ENCODE measurements at places on chromosomes 2 and 18.

- no peak for DNase-seq
These were observed 168.1 kb upstream of the HS6ST1 start for GRCh38 chr2:128486640-128487375.

DNA sequence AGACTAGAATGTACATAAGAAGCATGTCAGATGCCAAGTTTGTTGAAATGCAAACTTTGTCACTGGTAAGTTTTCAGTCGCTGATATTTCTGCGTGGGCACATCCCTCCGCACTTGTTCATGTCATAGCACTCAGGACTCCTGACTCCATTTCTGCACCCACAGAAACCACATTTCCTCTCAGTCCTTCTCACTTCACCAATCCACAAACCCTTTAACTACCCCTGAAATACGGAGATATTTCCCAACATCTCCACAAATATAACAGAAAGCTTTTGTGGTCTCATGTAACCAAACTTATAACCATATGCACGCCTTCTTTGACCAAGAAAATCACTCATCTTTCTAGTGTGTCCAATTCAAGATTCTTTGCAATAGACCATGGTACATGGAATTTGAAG is 276.9 kb upstream of the ERBB4 start:
- DNase-seq, result no peak

DNA sequence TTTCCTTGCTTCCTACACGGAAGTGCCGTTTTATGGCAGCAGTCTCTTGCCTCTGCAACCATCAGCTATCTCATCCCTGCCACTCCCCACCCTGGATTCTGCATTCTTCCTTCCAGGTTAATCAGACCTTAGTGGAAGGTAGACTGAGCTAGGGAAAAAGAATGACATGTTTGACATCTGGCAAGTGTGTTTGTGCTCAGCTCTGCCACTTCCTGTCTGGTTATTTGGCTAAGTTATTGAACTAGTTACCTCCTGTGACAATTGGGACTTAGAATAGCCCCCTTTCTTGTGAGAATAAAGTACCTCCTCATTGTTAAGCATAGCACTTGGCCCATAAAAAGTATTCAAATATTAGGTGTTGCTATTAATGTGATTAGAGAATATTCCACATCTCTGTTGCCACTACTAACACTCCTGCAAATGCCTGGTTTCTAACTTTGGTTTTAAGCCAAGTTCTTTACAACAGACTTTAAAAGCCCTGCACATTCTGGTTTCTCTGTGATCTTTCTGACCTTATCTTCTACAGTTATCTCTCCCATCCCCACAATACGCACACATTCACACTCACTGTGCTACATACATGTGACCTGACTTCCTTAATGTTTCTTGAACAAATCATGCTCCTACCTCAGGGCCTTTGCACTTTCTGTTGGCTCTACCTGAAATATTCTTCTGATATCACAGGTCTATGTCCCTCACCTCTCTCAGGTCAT is 10.8 kb upstream of the MAPRE2 start:
- no peak for DNase-seq

- DNase-seq, result no peak
These were observed 85.5 kb downstream of the TMEM247 start for GRCh38 chr2:46564811-46565241.

GRCh38 chr2:10073706-10074105 is 6.5 kb downstream of the CYS1 start:
- no peak for DNase-seq

DNA sequence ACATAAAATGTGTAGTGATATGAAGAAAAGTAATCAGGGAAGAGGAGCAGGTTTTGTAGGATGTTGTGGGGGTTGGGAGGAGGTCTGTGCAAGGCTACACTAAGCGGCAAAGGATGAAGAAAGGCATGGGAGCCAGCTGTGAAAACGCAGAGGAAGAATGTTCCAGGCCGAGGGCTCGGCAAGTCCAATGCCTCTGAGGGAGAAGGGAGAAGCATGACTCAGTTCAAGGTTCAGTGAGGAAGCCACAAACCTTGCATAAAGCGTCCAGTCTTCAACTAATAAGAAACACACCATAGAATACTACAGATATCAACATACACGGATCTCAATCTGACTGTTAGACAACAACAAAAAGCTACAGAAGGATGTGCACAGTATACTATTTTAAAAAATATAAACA is 16.2 kb downstream of the EPB41L3 start:
- DNase-seq, result no peak

GRCh38 chr2:160634436-160634835 is 140.8 kb upstream of the RBMS1 start:
- DNase-seq, result no peak

- no peak for DNase-seq
These were observed 21.9 kb downstream of the ALS2 start for GRCh38 chr2:201758873-201759272.

GRCh38 chr2:10001586-10001985 is 41.8 kb upstream of the KLF11 start:
- no peak for DNase-seq

DNA sequence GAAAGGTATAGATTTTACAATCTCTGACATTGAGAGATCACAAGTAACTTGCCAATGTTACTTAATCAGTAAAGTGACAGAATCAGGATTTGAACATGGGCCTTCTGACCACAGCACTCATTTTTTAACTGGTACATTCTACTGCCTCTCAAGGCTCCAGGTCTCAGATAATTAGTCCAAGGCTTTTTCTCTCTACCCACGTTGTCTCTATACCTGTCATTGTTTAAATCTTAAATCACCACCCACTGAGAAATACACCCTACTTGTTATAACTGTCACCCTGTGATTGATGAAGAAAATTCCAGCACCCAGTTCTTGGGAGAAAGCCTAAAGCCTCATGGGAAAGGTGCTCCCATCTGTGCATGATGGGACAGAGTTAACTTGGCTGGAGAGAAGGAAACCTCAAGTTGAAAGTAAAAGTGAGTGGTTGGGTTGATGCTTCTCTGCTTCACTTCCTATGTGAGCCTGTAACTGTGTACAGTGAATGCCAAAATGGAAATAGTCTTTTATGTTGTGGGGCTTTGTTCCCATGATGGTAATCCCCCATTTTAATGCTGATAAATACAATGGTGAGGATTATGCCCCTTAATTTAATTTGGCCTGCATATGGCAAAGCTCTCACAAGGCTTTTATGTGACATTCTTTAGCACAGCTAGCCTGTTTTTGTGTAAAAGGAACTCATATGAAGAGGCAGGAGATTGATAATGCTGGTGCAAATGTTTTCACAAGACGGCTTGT is 190.1 kb upstream of the SP5 start:
- no peak for DNase-seq

GRCh38 chr2:158378926-158379325 is 77.6 kb downstream of the CCDC148 start:
- DNase-seq, result no peak

DNA sequence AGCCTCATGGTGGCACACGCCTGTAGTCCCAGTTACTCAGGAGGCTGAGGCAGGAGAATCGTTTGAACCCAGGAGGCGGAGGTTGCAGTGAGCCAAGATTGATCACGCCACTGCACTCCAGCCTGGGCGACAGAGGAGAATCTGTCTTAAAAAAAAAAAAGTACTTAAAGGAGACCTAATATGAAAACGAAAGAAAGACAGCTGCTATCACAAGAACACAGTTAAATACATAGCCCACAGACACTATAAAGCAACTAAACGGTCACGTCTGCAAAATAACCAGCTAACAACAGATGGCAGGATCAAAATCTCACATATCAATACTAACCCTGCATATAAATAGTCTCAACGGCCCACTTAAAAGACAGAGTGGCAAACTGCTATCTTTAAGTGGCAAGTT is 43.9 kb upstream of the TACR1 start:
- DNase-seq, result no peak

DNA sequence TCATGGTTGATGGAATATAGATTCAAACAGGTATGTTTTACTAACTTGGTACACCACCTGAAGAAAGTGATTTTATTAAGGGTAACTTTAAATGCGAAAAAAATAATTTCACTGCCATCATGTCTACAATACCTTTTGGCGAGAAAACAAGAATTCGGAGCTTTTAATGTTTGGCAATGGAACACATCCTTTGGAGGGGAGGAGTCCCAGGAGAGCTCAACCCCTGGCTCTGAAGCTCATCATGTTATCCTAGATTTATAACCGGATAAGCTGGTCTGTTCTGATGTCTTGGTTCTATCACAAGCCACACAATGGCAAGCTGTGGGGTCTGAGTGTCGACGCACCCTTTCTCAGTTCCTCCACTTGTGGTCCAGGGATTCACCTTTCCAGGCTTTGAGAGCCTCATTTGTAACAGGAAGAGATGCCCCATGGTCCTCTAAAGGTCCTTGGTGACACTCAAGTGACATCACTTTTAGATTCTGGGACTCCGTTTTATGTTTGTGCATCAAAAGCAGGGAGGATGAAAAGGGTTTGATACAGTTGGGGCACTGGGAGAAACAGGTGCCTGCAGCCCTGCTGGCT is 172.7 kb downstream of the BCL2 start:
- no peak for DNase-seq

DNA sequence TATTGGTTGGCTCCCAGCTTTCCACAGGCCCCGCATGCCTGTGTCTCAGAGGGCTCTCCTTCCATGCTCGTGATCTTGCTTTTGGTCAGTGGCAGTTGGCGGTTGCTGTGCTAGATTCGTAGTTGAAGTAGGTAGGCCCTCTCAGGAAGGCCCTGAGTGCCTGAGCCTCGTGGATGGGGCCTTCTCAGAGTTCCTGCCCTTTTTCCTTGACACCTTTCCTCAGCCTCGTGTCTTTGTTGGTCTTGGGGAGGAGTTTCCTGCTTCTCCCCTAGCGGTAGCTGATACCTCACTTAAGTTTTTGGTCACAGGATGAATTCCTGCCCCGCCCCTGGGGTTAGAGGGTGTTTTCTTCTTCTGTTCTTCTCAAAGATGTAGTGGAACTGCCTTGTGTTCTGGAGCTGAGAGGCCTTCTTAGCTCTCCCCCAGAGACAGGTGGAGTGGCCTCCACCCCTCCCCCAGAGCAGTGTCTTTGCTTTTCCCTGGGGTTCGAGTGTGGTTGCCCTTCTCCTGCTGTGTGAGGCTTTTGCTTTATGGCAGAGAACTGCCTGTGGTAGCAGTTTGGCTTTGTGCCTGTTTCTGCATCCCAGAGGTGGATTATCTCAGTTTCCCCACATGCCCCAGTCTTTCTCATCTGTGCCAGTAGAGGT is 94.8 kb downstream of the ZNF407 start:
- no peak for DNase-seq

- peak; percentile 64 for DNase-seq
These were observed 32.6 kb upstream of the E2F6 start for GRCh38 chr2:11498543-11499034.

GRCh38 chr18:63141778-63142176 is 177.8 kb downstream of the BCL2 start:
- no peak for DNase-seq

DNA sequence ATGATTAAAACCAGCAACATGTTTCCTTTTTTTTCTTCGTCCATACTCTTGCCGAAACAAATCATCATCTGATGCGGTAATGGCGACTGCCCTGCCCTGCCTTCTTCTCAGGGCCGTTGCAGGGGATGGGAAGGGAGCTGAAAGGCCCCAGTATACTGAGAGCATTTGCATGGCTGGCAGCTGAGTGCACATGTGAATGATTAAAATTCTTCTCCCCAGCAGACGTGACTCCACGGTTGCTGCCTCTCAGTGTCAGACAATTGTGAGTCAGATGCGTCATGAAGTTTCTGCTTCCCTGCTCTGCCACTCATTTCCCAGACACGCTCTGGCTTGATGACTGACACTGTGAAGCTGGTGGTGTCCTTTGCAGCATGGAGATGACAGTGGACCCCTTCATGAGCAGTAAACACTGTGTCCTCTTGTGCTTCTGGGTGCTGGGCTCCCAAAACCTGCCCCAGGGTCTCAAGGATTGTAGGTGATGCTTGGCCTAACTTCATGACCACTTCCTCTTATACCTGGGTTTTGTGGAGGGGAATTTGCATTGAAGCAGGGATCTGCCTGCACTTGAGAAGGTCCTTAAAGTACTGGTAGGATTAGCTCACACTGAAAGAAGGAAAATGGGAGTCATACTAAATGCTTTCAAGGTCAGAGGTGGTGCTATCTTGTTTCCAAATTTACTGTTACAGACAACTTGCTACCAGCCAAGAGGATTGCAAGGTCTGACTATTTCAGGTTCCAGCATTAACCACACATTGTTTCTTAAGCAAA is 222.5 kb upstream of the COPS8 start:
- no peak for DNase-seq

- no peak for DNase-seq
These were observed 47.7 kb downstream of the RAB10 start for GRCh38 chr2:26081556-26081955.

GRCh38 chr2:2472881-2473280 is 141.8 kb upstream of the MYT1L start:
- no peak for DNase-seq

DNA sequence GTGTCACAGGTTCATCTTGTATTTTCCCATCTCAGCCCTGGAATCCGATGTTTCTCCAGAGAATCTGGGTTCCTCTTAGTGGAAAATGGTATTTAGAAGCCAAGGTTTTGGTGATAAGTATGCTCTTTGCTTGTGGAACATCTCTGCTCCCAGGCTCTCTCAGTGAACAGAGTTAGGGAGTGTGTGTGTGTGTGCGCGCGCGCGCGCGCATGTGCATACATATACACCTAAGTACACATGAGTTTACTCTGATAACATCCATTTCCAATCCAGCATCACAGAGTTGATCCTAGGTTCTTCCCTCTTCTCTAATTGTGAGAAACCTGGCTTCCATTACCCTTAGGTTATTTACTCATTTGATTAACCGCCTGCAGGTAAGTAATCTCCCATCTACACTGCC is 41.7 kb downstream of the ABCG8 start:
- no peak for DNase-seq

GRCh38 chr2:64919261-64919660 is 69.9 kb upstream of the SLC1A4 start:
- no peak for DNase-seq

GRCh38 chr2:6496376-6496775 is 369.3 kb downstream of the CMPK2 start:
- no peak for DNase-seq

DNA sequence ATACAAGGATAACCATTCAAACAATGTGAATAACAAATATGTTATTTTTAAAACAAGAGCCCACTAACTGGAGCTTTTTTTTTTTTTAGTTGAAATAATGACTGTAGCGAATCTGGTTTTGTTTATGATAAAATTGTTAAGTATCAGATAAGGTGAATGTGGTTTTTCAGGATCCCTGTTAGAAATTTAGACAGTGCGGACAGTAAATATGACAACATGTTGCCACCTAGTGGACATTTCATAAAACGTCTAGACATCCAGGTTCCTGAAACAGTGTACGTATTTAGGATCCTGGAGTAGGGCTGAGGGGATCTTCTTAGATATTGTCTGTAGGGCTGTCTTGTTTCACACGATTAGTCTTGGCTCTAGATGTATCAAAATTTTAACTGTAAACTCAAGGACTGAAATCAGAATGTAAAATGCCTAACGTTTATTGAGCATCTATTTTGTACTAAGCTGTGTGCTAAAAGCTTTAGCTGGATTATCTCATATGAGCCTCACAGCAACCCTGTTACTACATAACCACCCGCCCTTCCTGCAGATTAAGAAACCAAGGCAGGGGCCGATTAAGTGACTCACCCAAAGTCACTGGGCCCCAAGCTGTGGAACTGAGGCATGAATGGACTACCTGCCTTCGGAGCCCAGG is 23.9 kb upstream of the CCDC68 start:
- no peak for DNase-seq

- DNase-seq, result peak; percentile 10
These were observed 234.4 kb upstream of the EPAS1 start for GRCh38 chr2:46062637-46063412.
